ENCODE measurements at places on chromosomes 2 and 18. TPM values are rescaled to one million over a fixed set of nuclear protein-coding genes. Genes with fewer than 3 reads are reported as not detected.

The EHD3 gene
- 4.0 TPM for total RNA-seq

The SCYGR6 gene
- total RNA-seq = not detected

The HNMT gene
- total RNA-seq = 3.0 TPM

The R3HDM1 gene
- 4.6 TPM for total RNA-seq

Measured in dermis microvascular lymphatic vessel endothelial cell (primary cell).